ENCODE measurements at places on chromosomes 16 and 17.

GRCh38 chr17:49835472-49835871, 12.4 kb downstream of the TAC4 start:
- DNase-seq: no peak

DNA sequence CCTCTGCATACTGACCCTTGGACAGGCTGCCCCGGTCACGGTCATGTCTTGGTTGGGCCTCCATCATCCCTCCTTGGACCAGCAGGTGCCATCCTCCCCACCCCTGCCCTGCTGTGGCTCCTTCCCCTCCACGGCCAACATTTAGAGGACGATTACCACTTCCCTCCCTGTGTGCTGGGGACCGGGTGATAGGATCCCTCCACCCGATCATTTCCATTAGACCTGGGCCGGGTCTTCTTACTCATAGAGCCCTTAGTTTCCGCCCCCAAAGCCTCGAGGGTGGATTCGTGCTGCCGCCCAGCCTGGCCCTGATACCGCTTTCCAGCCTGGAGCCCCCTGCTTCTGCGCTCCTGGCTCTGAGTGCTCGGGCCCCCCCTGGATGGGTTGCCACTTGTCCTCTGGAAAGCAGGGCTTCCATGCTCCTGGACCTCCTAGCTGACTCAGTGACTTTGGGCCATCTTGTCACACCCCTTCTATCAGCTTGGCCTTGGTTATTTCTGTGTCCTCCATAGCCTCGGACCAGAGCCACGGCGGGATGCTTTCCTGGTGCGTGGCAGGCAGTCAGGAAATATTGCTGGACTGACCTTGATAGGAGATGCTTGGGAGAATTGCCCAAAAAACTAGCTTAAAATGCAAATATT, 171.4 kb downstream of the SEC14L1 start:
- no peak for DNase-seq

GRCh38 chr16:86205521-86206245, 304.6 kb upstream of the FOXF1 start:
- no peak for DNase-seq

DNA sequence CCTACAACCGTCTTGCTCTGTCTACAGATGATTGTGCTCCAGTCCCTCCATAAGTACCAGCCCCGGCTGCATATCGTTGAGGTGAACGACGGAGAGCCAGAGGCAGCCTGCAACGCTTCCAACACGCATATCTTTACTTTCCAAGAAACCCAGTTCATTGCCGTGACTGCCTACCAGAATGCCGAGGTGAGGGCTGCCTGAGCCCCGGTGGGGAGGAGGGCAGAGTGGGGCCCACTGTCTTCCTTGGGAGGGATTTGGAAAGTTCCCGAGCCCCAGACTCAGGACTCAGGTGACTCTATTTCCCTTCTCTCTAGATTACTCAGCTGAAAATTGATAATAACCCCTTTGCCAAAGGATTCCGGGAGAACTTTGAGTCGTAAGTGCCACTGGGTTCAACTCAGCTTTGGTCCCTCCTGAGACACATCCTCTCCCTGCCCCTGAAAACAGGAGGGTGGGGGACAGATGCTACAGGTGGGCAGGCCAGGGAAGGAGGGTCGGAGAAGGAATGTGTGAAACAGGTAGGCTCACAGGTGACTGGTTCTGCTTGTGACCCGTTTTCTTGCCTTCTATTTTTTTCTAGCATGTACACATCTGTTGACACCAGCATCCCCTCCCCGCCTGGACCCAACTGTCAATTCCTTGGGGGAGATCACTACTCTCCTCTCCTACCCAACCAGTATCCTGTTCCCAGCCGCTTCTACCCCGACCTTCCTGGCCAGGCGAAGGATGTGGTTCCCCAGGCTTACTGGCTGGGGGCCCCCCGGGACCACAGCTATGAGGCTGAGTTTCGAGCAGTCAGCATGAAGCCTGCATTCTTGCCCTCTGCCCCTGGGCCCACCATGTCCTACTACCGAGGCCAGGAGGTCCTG, 11.4 kb downstream of the TBX21 start:
- DNase-seq: no peak

- no peak for DNase-seq
Observed at GRCh38 chr17:21286066-21286770, 1.7 kb downstream of the MAP2K3 start.

DNA sequence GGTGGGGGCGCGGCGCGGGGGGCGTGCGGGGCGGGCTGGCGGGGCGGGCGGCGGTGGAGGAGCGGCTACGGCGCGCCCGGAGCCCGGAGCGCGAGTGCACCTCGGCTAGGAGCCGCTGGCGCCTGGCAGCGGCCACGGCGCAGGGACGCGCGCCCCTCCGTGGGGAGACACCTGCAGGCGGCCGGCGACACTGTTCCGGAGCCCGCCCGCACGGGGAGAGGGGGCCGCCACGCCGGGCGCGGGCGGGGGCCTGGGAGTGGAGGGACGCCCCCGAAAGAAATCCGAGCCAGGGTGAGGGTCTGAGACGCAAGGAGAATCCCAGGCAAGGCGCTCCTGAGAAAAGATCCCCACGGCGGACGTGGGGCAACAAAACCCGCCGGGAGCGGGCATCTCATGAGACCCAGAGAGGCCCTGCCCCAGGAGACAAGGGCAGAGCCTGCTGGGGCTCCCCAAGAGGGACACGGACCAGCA, at the start of gene GSG1L:
GSG1L (minus strand) TSS at position 124 of the 471 bp plus-strand sequence. CDS start 290 bp downstream, outside the sequence.
- no peak for DNase-seq
